ENCODE measurements at places on chromosomes 12 and 14. TPM values are rescaled to one million over a fixed set of nuclear protein-coding genes. Genes with fewer than 3 reads are reported as not detected.

PLEK2 gene
- total RNA-seq: 1.2 TPM

GRCh38 chr12:120950807-120951206, 27.5 kb upstream of the HNF1A start:
- no peak for DNase-seq

DNA sequence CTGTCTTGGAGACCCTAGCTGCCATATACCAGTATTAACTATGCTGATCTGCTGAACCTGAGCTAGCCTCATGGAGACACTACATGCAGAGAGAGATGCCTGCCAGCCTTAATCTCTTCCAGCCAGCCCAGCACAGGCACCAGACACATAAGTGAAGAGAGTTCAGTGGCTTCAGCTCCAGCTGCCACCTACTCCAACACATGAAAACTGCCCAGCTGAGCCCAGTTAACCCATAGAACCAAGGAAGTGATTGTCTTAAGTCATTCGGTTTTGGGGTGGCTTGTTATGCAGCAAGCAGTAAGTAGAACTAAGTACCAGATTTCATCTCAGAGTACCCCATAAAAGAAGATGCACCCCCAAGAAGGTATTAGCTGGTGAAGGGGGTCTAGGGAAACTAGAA, 7.6 kb downstream of the SERPINA11 start:
- DNase-seq: no peak

MYO1H gene
- 0.44 TPM for total RNA-seq

GARIN6 gene
- total RNA-seq: not detected

DNA sequence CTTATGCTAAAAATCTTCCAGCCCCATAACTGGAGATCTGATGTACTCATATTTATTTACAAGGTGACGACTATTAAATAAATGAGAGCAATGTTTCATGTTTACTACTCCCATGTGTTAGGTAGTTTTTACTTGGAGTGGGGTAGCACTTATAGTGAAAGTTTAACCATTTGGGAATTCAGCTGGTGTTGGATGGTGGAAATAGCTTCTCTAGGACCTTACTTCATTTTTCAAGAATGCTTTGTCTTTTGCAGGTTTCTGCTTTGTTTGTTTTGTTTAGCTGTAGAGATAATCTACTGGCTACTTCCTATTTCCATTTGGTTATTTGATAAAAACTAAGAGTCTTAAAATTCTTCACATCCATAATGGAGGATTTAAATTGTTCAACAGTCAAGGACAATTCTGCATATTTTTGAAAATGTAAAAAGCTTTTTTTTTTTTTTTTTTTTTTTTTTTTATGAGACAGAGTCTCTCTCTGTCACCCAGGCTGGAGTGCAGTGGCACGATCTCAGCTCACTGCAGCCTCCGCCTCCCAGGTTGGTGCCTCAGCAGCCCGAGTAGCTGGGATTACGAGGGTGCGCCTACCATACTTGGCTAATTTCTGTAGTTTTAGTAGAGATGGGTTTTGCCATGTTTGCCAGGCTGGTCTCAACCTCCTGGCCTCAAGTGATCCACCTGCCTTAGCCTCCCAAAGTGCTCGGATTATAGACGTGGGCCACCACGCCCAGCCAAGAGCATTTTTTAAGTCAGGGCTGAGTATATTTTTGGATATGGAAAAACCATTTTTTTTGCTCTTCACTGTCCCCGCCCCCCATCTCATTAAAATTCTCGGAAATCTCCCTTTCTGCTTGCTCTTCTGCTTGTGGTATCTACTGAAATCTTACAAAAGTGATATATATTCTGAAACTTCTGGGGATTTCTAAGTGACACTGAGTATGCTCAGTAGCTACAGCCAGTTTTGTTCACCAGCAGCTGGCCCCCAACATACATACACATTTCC, 1.4 kb upstream of the ABCD2 start:
- DNase-seq: no peak

GALNT16 gene
- 3.0 TPM for total RNA-seq

DNA sequence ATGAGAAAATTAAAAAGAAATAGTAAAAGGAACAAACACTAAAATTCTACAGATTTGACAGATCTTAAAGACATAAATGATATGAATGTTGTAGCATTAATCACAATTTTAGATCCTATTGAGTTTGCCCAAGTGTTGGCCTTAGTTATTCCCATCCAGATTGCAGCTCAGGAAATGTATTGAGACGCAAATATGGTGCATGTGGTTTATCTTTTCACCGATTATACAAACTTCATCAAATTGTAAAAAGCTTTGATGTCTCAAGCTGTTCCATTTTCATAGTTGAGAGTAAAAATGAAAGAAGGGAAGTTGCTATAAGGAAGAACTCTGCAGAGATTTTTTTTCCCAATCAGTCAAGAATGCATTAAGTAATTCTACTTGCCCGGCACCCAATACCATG, 328.4 kb downstream of the EGLN3 start:
- no peak for DNase-seq

GRCh38 chr14:54447231-54447692, 6.1 kb upstream of the CNIH1 start:
- no peak for DNase-seq

KRT82 gene
- total RNA-seq: not detected

DNA sequence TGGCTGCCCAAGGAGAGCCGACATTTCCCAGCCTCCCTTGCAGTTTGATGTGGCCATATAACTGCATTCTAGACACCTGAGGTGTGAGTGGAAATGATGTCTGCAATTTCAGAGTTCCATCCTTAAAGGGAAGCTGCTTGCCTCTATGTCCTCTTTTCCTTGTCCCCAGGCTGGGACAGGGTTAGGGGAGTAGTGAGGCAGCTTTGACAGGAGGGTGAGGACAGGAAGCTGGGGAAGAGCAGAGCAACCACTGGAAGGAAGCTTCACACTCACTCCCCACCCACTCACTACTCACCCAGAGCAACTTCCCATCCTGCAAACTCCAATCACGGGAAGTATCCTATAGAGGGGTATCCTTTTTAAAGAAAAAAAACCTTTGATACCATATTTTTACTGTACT, 28.9 kb upstream of the LTA4H start:
- DNase-seq: no peak

- DNase-seq: no peak
Observed at GRCh38 chr12:66709893-66710292, 31.0 kb upstream of the GRIP1 start.

GPRC5D gene
- not detected for total RNA-seq

HOXC11 gene
- total RNA-seq: not detected

GRCh38 chr12:119994892-119995658, 6.0 kb downstream of the BICDL1 start:
- DNase-seq: no peak

DNA sequence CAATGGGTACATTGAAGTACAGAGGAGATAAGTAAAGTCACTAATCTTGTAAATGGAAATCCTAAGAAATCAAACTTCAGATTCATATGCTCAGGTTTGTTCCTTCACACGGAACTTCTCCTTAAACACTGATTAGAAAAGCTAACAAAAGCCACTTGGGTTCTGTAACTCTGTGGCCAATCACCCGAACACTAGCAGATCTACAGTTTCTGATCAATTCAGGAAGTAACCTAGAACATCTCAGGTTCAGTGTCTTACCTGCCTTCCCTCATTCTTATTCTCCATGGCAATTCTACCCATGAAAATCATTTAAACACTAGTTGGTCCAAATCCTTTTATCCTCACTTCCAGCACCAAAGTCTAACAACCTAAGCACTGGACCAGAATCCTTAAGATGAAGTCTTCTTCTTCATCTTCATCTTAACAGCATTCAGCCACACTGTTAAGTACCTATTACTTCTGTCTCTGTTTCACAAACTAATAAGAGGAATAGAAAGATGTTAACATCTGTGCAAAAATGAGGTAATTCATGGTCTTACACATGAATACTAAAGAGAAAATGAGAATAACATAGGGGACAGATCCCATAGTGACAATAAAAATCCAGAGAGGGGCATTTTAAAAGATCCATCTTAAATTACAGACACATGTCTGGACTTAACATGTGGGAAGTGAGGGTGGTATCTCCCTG, 184.5 kb downstream of the SSPN start:
- no peak for DNase-seq

DNA sequence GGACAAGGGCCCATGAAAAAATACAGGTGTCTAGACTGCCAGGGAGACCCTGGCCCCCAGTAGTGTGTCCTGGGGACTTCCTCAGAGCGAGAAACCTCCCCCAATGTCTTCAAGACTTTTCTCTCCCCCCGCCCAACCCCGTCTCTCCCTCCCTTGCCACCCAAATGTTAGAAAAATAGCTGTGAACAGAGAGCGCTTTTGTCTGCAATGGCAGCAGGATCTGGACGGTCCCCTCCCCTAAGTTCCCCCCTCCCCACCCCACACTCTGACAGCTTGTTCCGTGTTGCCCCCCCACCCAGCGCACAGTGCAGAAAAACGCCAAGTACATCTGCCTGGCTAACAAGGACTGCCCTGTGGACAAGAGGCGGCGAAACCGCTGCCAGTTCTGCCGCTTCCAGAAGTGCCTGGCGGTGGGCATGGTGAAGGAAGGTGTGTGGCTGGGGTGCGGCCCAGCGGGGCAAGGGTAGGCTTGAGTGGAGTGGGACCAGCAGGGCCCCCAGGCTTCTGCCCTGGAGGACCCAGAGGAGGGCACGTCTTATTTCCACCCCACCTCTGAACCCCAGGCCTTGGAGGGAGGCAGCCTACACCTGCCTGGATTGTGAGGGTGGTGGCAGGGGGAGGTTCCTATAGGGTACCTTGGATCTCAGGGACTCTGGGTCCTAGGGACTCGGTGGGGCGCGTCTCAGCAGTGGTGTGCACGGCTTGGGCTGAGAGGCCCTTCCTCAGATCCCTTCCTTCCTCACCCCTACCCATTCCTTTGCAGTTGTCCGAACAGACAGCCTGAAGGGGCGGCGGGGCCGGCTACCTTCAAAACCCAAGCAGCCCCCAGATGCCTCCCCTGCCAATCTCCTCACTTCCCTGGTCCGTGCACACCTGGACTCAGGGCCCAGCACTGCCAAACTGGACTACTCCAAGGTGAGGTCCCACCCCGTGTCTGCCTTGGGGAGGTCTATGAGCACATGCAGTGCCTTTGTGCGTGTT, 4.8 kb downstream of the NR4A1 start:
- DNase-seq: no peak

- no peak for DNase-seq
Observed at GRCh38 chr14:56555921-56556570, 23.6 kb upstream of the TMEM260 start.

GRCh38 chr12:4448943-4449850, 3.6 kb upstream of the FGF6 start:
- DNase-seq: no peak

DNA sequence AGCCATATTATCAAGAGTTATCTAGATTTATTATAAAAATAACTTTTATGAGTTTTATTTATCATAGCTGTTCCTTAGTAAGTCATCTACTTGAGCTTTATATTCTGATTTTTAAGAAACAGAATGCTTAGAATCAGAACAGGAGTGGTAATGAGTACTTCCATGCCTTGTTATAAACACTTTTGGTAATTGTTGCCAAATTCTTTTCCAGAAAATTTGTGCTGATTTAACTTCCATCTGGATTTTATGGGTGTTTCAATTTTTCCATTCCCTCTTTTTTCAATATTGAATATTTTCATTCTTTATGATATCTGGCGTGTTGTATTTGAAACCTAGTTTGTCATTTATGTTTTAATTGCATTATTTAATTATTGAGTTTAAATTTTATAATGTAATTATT, 131.2 kb downstream of the MSRB3 start:
- DNase-seq: no peak

- DNase-seq: no peak
Observed at GRCh38 chr12:22687361-22688076, 62.5 kb downstream of the ETNK1 start.

CYP27B1 gene
- 3.2 TPM for total RNA-seq

DNA sequence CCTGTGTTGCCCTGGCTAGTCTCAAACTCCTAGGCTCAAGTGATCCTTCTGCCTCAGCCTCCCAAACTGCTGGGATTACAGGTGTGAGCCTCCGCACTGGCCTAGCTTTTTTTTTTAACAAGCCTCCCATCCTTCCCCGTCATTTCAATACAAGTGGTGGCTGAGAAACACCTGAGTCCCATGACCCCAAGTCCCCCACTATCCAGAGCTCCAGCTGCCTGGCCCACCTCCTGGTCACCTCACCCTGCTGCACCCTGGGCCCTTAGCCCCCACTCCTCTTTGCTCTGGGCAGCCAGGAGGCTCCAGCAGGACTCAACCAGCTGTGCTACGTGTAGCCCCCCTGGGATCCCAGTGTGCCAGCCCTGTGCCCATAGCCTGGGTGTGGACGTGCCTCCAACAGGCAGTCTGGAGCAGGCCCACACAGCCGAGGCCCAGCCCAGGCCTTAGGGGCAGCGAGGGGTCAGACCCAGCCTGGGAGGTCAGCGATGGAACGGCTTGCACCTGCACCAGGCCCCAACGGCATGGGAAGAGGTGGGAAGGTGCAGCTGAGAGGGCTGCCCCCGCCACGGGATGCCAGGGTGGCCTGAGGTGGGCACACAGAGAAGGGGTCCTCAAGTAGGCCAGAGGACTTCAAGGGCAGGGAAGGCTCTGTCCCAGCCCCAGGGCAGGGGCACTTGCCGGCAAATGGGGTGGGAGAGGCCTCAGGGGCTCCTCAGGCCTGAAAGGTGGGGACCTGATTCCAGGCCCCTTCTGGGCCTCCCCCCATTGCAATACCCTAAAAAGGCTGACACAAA, 6.5 kb downstream of the AHNAK2 start:
- no peak for DNase-seq

GRCh38 chr12:69998011-69998410, 173.0 kb downstream of the MYRFL start:
- DNase-seq: no peak

DNA sequence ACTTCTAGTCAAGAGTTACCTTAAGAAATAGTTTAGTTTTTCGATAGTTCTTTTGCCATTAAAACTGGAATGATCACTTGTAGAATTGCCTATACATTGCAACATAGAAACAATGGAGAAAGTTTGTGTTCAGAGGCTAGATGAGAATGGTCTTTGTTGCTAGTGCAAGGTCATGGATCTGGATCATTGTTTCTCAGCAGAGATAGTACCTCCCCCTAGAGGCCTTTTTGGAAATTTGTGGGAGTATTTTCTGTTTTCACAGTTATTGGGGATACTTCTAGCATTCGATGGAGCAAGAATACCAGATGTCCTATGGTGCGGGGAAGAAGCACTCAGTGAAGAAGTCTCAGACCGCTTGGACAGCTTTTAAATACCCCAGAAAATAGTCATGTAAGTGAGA, 138.8 kb upstream of the HMGA2 start:
- no peak for DNase-seq

P2RX7 gene
- total RNA-seq: 0.55 TPM

GRCh38 chr14:90644882-90645281, 171.3 kb downstream of the TTC7B start:
- DNase-seq: no peak

KLRC1 gene
- not detected for total RNA-seq

OVCH1 gene
- 0.25 TPM for total RNA-seq

METTL3 gene
- 89.5 TPM for total RNA-seq

PTPRR gene
- total RNA-seq: 0.60 TPM

SYCP3 gene
- not detected for total RNA-seq

DNA sequence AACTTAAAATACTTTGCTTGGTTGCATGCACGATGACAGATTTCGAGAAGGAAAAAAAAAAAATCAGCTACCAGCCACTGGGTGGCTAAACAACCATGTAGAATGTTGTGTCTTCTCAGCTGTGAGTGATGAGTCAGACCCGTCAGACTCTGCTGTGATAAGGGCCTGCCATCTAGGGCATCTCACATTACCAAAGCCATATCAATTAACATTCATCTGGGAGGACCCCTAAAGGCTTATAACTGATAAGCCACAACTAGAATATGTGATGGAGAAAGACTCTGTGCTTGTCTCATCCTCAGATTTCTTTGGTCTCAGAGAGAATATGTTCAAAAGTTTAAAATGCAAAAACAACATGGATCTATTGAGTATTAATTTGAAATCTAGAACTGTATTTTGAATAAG, 111.5 kb downstream of the PAX9 start:
- no peak for DNase-seq

Measured in WTC11 (cell line).